ENCODE measurements at places on chromosomes 12 and 14. TPM values are rescaled to one million over a fixed set of nuclear protein-coding genes. Genes with fewer than 3 reads are reported as not detected.

DNA sequence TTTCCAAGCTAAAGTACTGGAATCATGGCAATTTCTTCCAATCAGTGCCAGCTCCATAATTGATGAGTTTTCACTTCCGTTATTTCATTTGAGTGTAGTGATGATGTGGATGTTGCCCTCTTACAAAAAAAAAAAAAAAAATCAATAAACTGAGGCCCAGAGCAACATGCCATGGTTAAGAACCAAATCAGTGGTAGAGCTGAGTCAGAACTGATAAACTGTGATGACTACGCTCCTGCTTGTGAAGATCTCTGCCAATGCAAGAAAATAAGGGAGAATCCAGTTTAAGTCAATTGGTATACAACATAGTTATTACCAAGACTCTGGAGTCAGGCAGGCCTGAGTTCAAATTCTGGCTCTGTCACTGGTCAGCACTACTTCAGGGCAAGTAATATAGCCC is 102.7 kb downstream of the GPR135 start:
- no peak for DNase-seq

Gene HOXC4
- polyA plus RNA-seq = 20.7 TPM

DNA sequence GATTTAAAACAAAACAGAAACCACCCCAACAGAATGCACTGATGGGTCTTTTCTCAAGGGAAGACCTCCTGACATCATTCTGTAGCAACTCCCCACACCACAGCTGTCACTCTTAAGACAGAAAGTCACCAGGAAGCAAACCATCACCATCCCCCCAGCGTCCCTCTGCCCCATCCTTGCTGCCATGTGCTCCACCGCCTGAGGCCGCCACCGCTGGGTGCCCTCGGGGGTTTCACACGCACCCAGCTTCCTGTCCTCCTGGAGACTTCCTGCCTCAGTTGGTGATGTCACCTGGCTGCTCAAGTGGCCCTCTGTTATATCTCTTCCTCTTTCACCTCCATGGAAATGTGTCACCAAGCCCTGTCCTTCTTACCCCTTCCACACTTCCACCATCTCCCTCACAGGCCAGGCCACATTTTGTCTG is 71.4 kb upstream of the GPR68 start:
- no peak for DNase-seq

Gene BAG5
- polyA plus RNA-seq = 21.8 TPM

Data from muscle of back (tissue), 13 donors.